CD4-positive, alpha-beta T cell (primary cell): ENCODE measurements at places on chromosomes 1 and 21.

GRCh38 chr1:98661544-98662355, at the start of gene SNX7:
Gene SNX7 (plus strand): TSS chr1:98661721. CDS start chr1:98661732, 11 bp downstream.
- no peak for DNase-seq

DNA sequence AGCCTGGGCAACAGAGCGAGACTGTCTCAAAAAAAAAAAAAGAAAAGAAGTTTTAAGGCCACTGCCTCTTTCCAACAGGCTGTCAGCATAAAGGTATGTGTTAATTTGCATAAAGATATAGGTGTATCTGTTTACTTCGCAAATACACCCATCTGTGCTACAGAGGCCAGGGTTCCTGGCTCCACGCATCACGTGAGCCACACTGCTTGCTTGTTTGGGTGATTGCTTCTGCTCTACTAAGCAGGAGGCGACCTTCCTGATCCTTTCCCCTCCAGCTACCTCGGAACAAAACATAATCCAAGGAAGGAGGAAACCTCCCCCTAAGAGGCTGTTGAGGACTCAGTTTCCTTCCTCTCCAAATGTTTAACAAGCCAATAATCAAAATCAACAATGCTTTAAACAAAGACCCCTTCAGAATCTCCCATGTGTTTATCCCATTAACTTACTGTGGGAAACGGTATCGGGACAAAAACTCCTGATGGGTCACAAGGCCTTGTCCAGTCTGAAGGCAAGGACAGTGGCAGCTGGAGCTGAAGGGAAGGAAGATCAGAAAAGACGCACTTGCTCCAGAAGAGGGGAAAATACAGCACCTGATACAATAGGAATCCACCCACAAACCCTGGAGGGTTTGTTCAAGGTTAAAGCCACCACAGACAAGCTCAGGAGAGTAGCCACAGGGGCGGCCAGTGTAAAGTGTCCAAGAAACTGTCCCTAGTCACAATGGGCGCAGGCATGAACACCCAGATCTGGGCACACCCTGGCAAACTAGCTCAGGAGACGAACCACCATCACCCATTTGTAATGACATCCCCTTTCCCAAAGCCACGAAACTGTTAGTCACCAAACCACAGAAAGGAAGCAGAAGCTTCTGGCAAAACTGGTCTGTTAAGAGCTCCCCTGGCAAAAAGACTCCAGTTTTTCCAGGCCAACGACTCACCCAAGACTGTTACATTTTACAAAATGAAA, 17.2 kb downstream of the CTNNBIP1 start:
- no peak for DNase-seq

DNA sequence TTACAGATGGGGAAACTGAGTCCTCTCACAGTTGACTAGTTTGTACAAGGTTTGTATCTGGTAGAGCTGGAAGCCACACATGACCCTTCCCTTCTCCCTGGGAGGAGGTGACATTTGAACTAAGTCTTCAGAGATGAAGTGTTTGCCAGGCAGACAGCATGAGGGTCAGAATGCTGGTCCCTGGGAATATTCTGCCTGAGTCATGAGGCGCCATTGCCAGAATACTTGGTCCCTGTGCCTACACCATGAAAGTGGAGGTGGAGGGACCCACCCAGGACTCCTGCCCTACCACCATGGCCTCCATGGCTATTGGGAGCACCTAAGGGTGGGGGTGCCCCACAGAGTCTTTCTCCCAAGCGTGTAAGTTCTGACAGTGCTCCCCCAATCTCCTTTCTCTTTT, 7.0 kb downstream of the RPS6KA1 start:
- no peak for DNase-seq

DNA sequence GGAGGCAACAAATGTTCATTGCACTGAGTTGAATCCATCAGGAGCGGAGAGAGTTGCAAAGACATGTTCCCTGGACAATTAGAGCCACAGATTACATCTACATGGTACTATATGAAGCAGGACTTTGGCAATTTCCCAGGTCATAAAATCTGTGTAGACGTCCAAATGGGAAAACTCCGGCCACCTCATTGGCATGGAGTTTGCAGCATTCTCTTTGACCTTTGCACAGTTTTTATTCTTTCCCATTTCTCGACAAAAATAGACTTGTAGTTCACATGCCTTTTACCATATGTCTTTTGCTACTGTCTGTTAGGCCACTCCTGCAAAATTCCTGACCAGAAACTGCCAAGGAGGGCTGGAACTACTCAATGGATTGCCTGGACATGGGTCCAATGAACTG, 48.2 kb downstream of the UBE2T start:
- no peak for DNase-seq

- DNase-seq = no peak
Observed at GRCh38 chr1:31376375-31377134, 3.7 kb upstream of the FABP3 start.

- no peak for DNase-seq
Observed at GRCh38 chr1:217747156-217747769, 116.1 kb downstream of the SPATA17 start.

DNA sequence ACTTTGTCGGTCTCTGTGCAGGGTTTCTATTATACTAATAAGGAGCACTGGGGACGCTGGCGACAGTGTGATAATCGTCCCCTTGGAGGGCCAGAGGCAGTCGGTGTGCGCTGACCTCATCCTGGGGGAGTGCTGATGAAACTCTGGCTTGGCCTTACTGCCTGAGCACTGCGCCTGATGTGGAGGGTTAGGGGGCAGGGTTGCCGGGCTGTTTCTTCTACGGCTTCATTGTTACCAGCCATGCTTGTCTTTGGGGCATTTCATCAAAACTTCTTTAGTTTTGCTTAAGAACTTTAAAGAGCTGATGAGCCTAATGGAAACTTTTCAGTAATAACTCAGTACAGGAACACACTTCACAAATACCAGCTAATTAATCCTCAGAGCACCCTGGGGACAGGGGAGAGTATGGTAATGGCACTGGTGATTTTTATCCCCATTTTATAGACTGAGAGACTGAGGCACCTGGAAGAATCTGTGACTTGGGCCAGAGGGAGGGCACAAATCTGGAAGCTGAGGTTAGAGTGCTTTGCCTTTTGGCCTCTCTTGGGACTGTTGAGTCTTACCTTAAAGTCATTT, 81.8 kb downstream of the PEX14 start:
- no peak for DNase-seq

GRCh38 chr1:243483952-243484351, 228.1 kb downstream of the SDCCAG8 start:
- no peak for DNase-seq

DNA sequence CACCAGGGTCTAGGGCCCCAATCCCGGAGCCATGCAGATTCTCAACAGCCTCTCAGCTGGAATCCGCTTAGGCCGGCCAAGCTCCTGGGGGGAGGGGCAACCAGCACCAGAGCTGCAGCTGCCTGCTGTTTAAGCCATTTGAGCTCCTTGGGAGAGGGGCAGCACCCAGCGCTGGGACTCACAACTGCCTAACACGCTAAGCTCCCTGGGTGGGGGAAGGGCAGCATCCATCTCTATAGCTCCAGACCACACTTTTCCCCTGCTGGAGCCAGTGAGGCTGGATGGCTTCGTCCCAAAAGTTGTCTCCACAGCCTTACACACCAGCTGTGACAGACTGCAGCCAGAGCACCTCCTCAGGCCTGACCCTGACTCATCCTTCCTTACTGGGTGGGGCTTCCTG, 6.9 kb upstream of the PTGFR start:
- no peak for DNase-seq

GRCh38 chr1:234942012-234942332, 186.7 kb downstream of the TOMM20 start:
- DNase-seq = no peak
